ENCODE measurements at places on chromosomes 7 and 10. TPM values are rescaled to one million over a fixed set of nuclear protein-coding genes. Genes with fewer than 3 reads are reported as not detected.

PFKFB3 gene
- total RNA-seq: 77.4 TPM

OR6V1 gene
- total RNA-seq: not detected

GRCh38 chr10:27745732-27746396 lies at the start of gene MKX:
TSS of gene MKX (minus strand) at chr10:27745819. CDS start at chr10:27743415, 2,404 bp downstream.
- no peak for DNase-seq

GRCh38 chr7:23742051-23742450 lies 32.0 kb downstream of the STK31 start:
- DNase-seq: no peak

DNA sequence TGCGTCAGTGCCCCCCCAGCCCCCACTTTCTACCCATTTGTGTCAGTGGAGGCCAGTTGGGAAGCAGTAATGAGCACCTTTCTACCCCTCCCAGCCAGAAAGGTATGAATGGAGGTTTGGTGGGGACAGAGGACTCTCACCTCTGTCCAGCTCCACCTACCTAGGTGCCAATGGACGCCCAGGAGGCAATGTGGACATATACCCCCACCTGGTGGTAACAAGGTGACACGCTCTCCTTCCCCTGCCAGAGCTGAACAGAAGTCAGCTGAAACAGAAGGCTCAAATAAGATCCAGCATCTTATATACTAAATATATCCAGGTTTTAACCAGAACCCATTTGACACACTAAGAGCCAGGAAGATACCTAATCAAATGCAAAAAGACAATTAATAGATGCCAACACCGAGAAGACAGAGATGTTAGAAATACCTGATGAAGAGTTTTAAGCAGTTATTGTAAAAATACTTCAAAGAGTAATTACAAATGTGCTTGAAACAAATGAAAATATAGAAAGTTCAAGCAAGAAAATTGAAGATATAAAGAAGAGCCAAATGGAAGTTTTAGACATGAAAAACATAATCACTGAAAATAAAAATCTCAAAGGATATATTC lies 18.4 kb upstream of the SORCS3 start:
- no peak for DNase-seq

DNA sequence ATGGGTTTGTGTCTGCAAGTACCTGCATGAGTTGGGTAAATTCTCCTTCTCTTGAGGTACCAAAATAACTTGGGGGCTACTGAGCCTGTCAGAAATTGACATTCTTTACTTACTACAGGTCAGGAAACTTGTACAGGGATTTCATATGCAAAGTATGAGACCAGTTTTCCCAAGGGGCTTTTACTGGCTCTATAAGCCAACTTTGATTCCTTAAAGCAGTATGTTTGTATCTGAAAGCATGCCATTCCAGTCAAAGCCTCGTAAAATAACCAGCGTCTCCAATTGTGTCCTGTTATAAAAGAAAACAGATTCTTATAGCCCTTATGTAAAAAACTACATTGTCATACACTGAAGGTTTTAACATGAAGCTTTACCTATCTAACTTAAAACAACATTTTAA lies 90.2 kb downstream of the ZNF467 start:
- no peak for DNase-seq

- no peak for DNase-seq
These were observed 9.4 kb upstream of the NKX2-3 start for GRCh38 chr10:99523251-99523773.

DNA sequence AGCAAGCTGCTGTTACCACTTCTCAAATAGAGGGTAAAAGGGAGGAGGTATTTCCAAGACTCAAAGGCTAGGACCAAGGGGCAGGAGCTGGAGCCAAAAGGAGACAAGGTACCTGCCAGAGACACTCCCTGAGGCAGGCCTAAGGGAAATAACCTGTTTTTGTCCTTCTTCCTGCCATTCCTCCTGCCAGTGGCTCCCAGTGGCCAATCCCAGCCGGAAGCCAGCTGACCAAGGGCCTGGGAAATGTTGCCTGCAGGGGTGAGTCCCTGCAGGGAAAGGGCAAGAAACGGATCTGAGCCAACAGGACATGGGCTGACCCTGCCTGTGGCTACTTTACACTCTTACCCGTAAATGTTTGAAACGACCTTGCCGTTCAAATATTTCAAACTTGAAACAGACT lies 3.5 kb downstream of the CYTH3 start:
- DNase-seq: no peak

DNA sequence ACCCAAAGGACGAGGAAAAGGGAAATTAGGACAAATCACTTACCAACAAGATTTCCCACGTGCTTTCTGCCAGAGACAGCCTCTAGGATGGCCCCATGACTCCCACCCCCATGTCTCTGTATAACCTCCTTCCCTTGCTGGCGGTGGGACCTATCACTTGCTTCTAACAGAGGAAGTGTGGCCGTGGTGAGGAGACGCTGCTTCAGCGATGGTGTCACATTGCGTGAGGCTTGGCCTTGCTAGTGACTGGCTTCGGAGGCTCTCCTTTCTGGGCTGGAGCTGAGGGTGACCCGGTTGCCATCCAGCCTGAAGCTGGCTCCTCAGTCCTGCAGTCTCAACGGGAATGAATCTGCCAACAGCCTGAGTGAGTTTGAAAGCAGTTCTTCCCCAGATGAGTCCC lies 123.7 kb downstream of the ANLN start:
- peak; percentile 60 for DNase-seq
